Right forelimb (tissue), 1 donor: ENCODE measurements at places on chromosomes 5 and 9.

DNA sequence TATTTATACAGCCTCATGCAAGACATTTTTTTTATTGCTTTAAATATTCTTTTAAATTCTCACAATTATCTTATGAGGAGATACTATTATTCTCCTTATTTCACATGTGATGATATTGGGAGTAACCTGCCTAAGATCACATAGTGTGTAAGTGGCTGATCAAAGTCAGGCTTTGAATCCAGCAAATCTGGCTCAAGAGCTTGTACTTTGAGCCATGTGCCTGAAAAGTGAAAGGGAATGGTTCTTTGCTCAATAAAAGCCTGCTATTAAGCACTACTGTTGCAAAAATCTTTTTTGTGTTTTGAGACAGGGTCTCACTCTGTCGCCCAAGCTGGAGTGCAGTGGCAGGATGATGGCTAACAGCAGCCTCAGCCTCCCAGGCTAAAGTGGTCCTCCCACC is 35.1 kb downstream of the PWWP2A start:
- no peak for DNase-seq

GRCh38 chr5:94524841-94525697 is 93.3 kb downstream of the KIAA0825 start:
- no peak for DNase-seq

DNA sequence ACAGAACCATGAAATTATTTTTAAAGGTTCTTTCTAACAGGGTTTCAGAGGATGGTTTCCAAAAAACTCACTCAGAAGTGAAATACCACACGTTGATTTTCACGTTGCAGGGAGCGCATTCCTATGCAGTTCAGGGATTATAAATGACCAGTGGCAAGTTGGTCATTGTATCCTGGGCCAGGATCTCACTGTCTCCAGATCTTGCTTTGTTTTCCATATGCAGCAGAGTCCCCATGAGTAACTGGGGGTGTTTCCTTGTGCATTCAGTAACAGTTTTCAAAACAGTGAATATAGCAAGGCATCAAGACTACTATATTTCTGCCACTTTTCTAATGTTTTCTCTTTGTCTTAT is 1064.9 kb upstream of the DMAC1 start:
- no peak for DNase-seq

GRCh38 chr9:129866394-129867135 is 31.3 kb downstream of the USP20 start:
- no peak for DNase-seq

DNA sequence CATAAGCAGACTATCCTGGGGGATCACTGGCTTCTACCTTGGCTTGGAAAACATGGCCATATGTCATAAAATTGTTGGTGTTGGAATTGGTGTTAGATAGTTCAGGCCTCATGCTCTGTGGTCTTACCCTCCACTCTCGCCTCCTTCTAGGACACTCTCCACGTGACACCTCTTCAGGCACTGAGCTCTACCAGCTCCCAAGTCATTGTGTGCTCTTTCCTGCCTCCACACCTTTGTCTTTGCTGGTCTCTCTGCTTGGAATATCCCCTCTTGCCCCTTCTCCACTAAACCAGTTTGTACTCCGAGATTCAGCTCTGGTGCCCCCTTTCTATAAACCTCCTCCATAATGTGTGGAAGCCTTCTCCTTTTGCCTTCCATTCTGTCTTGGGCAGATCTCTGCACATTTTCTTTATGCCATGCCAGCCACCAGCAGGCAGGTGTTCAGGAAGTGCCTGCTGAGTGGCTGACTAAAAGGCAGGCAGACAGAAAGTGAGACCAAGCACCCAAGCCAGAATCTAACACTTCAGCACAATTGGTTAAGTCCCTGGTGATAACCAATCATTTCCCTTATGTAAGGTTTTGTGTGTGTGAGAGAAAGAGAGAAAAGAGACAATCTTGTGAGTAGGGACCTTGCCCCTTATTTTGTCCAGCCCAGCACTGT is 37.7 kb downstream of the SAR1B start:
- no peak for DNase-seq

DNA sequence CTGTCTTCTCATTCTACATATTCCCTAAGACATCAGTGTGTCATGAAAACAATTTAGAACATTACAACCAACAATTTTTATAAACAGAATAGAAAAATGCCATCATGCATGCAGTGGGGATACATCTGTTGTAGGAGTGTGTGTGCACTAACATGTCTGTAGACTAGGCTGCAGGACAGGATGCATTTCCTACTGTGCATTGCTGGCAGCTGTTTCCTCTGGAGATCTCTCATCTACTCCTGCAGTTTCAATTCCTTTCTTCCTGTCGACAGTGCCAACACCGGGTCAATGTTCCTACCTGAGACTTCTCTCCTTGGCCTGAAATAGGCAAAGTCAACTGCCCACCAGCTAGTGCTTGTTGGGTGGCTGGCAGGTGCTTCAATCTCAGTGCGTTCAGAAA is 69.8 kb downstream of the ANKH start:
- no peak for DNase-seq

GRCh38 chr9:4600368-4600767 is 61.7 kb upstream of the PLPP6 start:
- no peak for DNase-seq

DNA sequence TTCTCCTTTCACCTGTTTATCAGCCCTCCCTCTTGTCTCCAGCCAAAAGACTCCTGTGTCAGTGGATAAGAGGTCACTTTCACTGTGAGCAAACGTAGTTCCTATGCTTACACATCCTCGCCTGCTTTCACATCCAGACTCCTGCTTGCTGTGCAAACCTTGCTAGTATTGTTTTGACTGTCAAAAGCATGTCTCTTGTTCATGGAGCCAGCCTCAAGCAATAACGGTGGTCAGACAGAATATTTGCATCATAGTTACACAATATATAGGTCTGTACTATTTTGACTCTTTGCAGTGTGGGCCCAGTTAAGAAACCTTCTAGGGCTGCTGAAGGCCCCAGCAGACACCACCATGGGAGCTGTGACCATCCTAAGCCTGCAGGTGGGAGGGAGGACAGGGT is 420.0 kb downstream of the SEMA5A start:
- DNase-seq, result no peak

DNA sequence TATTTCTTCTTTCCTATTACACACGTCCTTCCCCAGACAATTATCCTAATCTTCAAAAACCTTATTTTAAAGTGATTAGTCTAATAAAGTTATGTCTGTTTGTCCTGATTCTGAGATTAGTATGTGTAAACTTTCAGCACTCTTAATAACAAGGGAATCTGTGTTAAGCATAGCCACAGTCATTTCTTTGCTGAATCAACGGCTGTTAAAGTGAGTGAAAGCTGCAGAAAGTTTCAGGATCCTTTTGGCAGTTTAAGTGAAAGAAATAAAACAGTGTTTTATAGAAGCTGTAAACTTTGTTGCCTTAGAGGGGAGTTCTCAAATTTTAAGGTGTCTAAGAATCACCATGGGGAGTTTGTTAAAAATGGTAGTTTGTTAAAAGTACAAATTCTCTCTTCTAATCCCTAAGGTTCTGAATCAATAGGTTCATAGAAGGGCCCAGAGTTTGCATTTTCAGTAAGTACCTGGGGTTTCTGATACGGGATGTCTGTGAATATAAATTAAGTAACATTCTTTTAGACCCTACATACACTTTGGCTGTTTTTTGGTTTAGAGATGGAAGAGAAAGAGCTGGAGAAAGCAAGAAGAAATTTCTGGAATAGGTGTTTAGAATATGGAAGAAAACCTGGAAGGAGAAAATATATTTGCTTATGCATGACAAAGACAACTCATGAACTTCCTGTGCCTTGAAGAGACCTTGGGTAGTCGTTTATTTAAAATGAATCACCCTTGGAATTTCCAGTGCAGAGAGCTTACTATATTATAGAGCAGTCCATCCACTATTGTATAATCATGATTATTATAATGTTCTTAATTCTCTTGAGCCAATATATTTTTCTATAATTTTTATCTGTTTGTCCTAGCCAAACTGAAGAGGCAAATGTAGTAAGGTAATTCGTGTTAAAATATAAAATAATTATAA is 45.7 kb downstream of the SCAMP1 start:
- no peak for DNase-seq

DNA sequence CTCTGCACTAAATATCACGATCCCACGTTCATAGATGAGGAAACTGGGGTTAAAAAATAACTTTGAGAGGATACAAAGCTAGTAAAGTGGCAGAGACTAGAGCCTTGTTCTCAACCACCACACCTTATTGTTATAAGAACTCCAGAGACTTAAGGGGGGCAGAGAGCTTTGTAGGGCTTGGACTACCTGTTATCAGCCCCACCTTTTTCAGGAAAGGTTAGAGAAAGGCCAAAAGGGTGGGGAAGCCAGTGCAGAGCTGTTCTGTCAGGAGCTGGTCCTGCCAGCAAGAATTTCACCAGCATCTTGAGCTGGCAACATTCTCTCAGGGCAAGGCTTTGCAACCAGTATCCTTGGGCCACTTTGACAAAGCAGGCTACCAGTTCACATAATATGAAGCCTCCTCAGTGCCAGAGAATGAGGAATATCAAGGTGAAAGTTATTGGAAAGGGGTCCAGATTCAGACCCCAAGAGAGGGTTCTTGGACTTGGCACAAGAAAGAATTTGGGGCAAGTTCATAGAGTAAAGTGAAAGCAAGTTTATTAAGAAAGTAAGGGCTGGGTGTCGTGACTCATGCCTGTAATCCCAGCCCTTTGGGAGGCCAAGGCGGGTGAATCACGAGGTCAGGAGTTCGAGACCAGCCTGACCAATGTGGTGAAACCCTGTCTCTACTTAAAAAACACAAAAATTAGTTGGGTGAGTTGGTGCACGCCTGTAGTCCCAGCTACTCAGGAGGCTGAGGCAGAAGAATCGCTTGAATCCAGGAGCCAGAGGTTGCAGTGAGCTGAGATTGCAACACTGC is 66.2 kb upstream of the CLINT1 start:
- DNase-seq, result no peak

DNA sequence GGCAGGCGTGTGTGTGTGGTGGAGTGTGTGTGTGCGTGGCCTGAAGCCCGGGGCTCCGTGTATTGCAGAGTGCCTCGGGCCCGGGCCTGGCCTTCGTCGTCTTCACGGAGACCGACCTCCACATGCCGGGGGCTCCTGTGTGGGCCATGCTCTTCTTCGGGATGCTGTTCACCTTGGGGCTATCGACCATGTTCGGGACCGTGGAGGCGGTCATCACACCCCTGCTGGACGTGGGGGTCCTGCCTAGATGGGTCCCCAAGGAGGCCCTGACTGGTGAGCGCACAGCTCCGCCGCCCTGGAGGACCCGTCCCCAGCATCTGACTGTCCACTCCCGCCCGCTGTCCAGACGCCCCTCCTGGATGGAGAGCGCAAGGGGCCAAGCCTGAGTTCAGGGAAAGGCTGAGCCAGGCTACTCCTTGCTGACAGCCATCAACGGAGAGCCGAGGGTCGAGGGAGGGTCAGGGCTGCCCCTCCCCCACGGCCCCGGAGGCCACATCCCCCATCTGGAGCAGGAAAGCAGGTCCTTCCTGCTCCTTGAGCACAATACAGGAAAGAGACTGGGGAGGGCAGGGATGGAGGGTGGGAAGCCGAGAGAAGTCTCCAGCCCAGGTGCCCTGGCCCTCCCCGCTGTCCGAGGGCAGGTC is 18.4 kb downstream of the SLC6A18 start:
- no peak for DNase-seq

- DNase-seq, result peak; percentile 88
These were observed 4.8 kb upstream of the SARDH start for GRCh38 chr9:133742849-133743444.

- DNase-seq, result no peak
These were observed 61.1 kb upstream of the SV2C start for GRCh38 chr5:76021936-76022584.

GRCh38 chr5:34474573-34475021 is 181.5 kb upstream of the RAI14 start:
- no peak for DNase-seq

DNA sequence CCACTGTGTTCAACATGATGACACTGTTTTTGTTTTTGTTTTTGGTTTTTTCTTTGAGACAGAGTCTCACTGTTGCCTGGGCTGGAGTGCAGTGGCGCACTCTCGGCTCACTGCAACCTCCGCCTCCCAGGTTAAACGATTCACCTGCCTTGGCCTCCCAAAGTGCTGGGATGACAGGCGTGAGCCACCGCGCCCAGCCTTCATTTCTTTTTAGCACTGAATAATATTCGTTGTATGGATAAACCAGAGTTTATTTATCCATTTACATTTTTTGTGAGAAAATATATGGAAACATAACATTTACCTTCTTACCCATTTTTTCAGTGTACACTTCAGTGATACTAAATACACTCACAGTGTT is 4.2 kb downstream of the CARD19 start:
- no peak for DNase-seq

DNA sequence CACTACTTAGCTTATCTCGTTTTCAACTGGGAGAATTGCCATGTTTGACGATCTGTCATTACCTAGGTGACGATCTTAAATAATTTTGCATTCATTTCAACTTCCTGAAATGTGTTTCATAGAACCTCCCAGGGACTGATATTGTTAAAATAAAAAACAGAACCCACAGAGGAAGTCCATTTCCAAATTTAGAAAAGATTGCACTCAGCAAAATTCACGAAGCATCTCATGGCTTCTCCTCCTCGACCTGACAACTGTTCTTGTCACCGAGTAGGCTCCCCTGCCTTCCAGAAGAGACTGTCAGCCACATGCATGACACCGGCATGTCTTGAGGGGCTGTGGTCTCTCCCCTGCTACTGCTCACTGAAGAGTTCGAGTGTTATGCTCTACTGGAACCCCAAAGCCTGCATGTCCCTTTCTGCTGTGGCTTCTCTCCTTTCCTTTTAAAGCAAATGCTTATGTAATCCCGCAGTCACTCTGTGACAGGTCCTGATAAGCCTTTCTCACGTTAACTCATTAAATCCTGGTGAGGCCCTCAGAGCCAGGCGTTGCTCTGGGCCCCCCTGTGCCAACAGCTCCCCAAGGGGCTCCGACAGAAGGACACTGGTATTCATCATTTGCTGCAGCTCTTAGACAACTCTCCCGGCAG is 26.8 kb upstream of the ANKRD33B start:
- no peak for DNase-seq

DNA sequence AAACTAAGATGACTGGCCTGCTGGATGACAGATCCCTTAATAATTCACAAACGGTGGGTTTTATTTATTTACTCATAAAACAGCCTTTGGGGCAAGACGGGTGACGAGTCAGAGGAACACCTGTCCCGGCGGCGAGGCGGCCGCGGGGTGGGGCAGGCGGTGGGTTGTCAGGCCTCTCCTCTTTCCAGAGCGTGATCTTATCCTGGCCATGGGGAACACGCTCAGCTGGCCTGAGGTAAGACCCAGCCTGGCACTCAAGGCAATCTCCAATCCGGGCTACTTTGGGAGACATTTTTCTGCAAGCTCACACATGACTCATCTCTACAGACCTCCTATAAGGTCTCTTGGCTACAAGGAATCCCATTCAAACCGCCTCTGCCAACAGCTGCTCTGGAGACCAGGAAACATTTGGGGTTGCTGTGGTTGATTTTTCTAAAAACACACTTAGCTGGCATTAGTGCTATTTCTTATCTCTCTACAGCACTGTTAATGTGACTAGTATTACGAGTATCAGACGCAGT is 6.3 kb downstream of the RAPGEF1 start:
- DNase-seq, result no peak

GRCh38 chr5:19319252-19319651 is 668.7 kb downstream of the CDH18 start:
- DNase-seq, result no peak

GRCh38 chr5:76169146-76169905 is 86.1 kb downstream of the SV2C start:
- no peak for DNase-seq
